MV-4-11 (cell line): ENCODE measurements at places on chromosomes 6 and 20.

DNA sequence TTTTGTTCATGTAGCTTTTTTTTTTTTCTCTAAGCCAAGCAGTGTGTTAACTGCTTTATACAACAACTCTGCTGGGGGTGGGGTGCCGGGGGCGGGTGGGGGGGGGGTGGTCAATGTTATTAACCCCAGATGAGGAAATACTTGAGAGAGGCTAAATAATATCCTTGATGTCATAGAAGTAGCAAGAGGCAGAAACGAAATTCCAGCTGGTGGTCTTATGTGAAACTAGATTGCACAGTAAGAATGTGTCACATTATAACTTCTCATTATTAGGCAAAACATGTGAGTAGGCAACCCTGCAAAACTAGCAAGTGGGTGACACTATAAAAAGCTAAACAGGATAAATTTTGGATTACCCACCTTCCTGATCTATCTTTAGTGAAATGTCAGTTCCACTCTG, 12.8 kb downstream of the MYLK4 start:
- peak; percentile 48 for DNase-seq

DNA sequence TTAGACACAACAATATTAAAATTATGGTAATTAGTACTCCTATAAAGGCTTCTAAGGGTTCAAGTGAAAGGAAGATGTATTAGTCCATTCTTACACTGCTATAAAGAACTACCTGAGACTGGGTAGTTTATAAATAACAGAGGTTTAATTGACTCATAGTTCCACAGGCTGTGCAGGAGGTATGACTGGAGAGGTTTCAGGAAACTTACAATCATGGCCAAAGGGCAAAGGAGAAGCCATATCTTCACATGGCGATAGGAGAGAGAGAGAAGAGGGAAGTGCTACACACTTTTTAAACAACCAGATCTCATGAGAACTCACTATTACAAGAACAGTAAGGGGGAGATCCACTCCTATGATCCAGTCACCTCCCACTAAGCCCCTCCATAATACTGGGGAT, 52.9 kb downstream of the TINAG start:
- no peak for DNase-seq

DNA sequence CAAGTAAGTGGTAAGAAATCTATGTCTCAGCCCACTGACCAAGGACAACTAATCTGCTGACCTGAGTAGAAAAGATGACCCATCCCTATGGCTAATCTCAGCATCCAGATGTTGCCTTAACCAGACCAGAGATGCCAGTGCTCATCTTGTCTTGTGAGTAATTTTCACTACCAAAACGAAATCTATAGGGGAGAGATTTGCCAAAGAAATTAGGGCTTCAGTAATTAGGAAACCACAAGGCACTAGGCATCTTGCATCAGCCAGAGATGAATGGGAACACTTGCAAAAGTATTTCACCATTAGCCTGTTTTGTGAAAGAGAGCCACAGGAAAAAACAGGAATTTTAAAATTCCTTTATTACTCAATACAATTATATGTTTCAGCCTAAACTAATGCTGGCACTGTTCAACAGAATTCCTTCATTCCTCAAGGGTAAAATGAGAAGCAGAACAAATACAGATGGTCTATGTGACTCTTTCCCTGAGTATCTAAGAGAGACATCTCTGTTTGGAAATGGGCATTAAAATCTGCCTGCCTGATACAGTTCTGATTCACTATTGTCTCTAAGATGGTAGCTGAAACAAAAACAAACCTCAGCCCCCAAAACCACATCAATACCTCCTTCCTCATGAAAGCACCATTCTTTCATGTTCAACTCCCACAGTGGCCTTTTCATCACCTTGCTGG, 87.8 kb downstream of the GMDS start:
- no peak for DNase-seq

- peak; percentile 65 for DNase-seq
Observed at GRCh38 chr6:36290668-36291620, 21.1 kb downstream of the PNPLA1 start.

GRCh38 chr6:156028335-156029131, 572.9 kb upstream of the NOX3 start:
- no peak for DNase-seq

- no peak for DNase-seq
Observed at GRCh38 chr20:4011226-4011975, 4.0 kb downstream of the RNF24 start.

GRCh38 chr20:58755766-58756449, 63.3 kb downstream of the NPEPL1 start:
- DNase-seq = no peak

DNA sequence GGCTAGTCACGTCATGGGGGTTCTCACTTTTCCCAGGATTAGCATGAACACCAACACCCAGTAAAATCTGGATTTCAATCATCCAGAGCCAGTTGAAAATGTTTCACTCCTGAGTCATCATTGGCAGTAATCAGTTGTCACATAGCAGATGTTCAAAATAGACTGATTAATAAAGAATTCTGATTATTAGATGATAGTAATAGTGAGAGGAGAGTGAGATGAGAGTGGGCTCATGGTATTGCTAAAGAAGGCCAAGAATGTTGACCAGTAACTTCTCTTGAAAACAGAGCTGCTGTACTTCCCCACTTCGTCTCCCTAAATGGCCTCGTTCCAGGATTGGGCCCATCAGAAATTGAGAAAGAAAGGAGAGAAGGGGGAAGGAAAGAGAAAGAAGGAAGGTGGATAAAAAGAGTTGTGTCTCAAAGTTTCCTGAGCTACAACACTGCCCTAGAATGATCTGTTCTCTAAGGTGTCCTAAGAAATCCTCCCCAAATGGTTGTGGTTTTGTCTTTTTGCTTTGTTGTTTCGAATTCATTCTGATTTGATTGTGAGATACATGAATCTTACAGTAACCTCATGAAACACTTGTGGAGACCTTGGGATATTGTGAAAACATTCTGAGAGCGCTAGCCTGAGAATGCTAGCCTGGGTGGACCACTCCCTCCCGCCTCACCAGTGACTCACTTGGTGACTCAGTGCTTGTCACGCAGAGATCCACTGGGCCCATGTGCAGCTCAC, 502.2 kb upstream of the JARID2 start:
- DNase-seq = peak; percentile 81

- DNase-seq = no peak
Observed at GRCh38 chr6:166567813-166568212, 18.7 kb downstream of the RAMACL start.

GRCh38 chr6:104046426-104046825, 813.3 kb downstream of the HACE1 start:
- no peak for DNase-seq

GRCh38 chr6:733431-734219, 40.7 kb upstream of the EXOC2 start:
- no peak for DNase-seq

DNA sequence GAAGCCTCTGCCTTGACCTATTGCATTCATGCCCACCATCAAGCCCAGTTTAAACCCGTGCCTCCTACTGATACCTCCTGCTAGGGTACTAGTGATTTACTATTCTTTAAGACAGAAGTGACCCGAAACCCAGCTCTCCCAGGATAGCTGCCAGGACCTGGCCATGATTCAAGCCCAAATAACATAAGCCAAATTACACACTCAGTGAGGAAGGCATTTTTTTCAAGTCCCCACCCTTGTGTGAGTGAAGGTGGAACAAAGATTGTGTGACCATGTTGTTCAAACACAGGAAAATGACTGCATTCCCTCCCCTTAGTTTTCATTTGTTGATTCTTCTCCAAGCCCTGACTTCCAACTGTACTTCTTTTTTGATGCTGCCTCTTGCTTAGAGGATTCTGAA, 3.7 kb upstream of the KAT14 start:
- no peak for DNase-seq

GRCh38 chr6:159973951-159974350, 5.1 kb downstream of the IGF2R start:
- DNase-seq = peak; percentile 77

DNA sequence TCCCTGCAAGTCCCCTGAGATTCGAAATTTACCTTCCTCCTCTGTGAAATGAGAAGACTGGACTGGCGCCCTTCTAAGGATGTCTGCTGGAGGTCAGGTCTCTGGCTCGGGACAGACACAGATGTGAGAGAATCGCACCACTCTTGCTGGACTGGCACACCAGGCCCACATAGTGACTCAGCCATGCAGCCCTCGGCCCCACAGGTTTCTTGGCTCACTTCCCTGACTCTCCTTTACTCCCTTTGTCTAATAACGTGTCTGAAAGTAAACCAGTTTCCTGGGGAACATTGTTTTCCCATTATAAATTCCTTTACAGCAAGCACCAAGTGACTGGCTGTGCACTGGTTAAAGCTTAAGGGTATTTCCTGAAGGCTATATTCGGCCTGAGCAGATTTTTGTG, 106.7 kb upstream of the PLEKHG1 start:
- no peak for DNase-seq

- no peak for DNase-seq
Observed at GRCh38 chr6:128438393-128438792, 82.0 kb downstream of the PTPRK start.

- no peak for DNase-seq
Observed at GRCh38 chr6:44415449-44415848, 27.9 kb downstream of the CDC5L start.

- no peak for DNase-seq
Observed at GRCh38 chr6:134047673-134048072, 4.8 kb downstream of the SLC2A12 start.

- DNase-seq = peak; percentile 35
Observed at GRCh38 chr6:112163295-112164257, 76.2 kb downstream of the FAM229B start.

- no peak for DNase-seq
Observed at GRCh38 chr6:170207586-170208181, 83.2 kb downstream of the DLL1 start.

DNA sequence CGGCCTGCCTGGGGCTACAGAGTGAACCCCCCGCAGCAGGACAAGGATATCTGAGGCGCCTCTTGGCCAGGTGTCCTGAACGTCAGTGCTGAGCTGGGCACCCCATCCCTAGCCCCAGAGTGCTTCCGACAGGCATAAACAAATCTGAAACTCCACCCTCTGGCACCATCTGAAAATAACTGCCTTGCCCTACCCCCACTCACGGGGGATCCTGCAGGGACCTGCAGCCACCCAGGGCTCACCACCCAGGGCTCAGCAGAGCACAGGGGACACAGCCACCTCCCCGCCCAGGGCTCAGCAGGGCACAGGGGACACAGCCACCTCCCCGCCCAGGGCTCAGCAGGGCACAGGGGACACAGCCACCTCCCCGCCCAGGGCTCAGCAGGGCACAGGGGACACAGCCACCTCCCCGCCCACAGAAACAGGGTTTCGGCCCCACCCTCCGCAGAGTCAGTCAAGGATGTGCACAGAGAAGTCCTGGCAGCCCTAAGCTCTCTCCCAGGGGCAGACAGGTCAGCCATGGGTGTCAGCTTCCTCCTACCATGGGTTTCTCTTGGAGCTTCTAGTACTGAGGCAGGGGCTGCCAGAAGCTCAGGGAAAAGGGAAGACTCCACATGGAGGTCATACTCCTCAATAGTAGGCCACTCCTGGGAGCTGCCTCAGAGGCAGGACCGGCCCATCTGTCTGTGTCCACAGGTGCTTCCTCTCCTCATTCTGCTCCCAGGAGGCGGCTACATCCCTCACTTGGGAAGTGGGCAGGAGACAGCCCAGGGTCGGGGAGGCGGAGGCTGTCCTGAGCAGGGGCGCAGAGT, 4.6 kb downstream of the UCKL1 start:
- no peak for DNase-seq

- no peak for DNase-seq
Observed at GRCh38 chr6:1437553-1438406, 48.4 kb downstream of the FOXF2 start.

DNA sequence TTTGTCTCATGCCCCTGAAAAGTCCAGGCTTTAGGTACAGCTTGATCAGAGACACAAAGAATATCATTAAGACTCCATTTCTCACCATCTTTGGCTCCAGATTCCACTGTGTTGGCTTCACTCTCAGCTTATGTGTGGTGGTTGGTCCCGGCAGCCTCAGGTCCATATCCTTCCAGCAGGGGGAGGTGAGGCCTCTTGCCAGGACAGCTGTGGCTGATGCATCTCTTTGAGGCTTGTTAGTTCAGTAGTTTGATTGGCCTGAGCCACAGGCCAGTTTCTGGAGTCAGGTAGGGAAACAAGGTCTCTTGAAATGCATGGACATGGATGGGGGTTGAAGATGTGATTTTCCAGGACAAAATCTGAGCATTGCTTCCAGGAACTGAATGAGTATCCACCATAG, 62.4 kb downstream of the JAG1 start:
- peak; percentile 7 for DNase-seq

GRCh38 chr6:113642001-113642713, 215.0 kb upstream of the MARCKS start:
- no peak for DNase-seq

- DNase-seq = no peak
Observed at GRCh38 chr20:22768266-22769178, 184.2 kb upstream of the FOXA2 start.

DNA sequence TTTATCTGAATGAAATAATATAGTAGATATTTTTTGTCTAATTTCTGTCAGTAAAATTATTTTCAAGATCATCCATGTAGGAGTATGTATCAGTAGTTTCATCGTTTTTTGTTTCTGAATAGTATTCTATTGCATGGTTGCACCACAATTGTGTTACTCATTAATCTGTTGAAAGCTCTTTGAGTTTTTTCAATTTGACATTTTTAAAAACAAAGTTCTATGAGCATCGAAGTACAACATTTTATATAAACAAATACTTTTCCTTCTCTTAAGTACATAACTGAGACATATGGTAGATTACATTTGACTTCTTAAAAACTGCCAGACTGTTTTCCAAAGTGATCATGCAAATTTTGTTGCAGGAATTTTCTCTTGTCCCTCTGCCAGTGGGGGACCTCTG, 1113.1 kb upstream of the CITED2 start:
- DNase-seq = no peak

GRCh38 chr20:29326376-29327070, 1930.9 kb upstream of the DEFB115 start:
- DNase-seq = no peak

GRCh38 chr6:138467901-138468300, 31.4 kb downstream of the NHSL1 start:
- DNase-seq = no peak

DNA sequence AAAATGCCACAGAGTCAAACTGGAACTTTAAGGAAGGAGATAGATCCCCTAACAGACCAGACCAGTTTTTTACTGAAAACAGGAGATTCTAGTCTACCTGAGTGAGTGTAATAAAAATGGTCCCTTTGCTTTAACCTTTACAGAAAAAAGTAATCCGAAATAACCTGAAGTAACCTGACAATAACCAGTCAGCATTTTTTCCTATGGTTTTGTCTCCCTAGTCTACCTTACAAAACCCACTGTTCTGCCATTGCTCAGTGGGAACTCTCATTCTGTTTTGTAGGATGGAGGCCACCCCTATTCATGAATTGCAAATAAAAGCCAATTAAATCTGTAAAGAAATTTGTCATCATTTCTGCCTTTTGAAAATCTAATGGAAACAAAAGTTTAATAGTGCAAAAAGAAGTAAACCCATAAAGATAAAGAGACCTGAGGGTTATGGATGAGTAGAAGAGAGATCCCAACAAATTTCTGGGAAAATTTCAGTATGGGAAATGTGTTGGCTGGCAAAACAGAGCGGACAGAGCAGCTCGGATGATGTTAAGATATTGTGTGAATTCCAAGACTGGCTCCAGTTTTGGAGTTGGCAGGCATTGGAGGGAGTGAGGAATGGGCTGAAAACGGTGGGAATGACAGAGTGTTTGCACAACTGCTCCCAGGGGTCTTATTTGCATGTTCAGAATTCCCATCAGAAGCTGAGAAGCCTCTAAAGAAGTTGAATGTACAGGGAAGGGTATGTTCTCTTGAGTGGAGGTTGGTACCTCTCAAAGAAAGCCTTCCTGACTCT, 104.7 kb upstream of the RALGAPA2 start:
- no peak for DNase-seq

GRCh38 chr6:37565267-37566110, 65.8 kb upstream of the CCDC167 start:
- DNase-seq = no peak

- DNase-seq = peak; percentile 42
Observed at GRCh38 chr6:157830354-157831017, 7.4 kb downstream of the SNX9 start.
